Neural progenitor cell (in vitro differentiated cells): ENCODE measurements at places on chromosomes 6 and 20. TPM values are rescaled to one million over a fixed set of nuclear protein-coding genes. Genes with fewer than 3 reads are reported as not detected.

- no peaks in the 10 kb centered on the region for H3K4me1 ChIP-seq
- DNase-seq, result no peak
- H3K27ac ChIP-seq, result no peak overlapping the region
- no peaks in the 10 kb centered on the region for H3K36me3 ChIP-seq
- no peaks in the 10 kb centered on the region for H3K27me3 ChIP-seq
- no peak overlapping the region for H3K4me3 ChIP-seq
Observed at GRCh38 chr6:154402081-154402780, 45.6 kb upstream of the IPCEF1 start.

DNA sequence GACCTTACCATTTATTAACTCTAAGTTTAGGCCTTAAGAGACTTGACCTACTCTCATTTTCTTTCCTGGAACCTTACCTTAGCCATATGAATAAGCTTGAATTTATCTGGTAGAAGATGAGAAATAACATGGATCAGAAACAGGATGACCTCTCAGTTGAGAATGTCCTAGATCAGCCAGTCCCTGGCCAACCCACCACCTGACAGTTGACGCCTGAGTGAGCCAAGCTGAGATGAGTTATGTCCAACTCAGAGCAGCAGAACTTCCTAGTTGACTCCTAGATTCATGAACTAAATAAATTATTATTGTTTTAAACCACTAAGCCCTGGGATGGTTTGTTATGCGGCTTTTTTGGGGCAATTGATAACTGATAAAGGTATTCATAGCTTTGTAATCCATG, 233.0 kb upstream of the RAB32 start:
- no peak for DNase-seq
- no peaks in the 10 kb centered on the region for H3K27me3 ChIP-seq
- no peaks in the 10 kb centered on the region for H3K36me3 ChIP-seq
- no peak overlapping the region for H3K27ac ChIP-seq

DNA sequence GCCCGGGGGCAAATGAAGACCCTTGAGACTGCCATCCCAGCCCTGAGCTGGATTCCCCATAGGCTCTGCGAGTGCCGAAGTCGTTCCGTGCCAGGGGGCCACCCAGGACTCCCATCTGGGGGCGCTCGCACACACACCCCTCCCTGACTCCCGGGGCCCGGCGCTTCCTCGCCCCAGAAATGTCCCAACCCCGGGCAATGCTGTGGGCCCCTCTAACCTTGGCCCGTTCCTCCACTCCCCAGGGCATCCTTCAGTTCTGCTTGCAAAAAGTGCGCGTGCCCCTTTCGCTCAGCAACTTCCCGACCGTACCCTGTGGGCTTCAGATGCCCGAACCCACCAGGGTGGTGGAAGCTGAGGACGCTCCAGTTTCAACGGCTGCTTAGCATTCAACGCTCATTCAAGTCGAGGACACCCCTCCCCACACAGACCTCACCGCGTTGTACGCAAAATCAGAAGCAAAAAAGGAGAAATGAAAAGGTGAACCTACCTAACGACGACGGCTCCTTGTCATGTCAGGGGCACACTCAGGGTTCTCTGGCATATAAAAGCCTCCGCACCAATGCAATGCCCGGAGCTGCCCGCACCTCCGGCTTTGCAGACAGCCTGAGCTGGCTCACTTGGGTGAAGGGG, 25.3 kb downstream of the RIPOR2 start:
- H3K27ac ChIP-seq, result no peak overlapping the region
- H3K27me3 ChIP-seq, result peaks cover 50% of the 10 kb centered on the region
- peak overlapping the region; percentile 85 for H3K4me3 ChIP-seq
- DNase-seq, result peak; percentile 45

DNA sequence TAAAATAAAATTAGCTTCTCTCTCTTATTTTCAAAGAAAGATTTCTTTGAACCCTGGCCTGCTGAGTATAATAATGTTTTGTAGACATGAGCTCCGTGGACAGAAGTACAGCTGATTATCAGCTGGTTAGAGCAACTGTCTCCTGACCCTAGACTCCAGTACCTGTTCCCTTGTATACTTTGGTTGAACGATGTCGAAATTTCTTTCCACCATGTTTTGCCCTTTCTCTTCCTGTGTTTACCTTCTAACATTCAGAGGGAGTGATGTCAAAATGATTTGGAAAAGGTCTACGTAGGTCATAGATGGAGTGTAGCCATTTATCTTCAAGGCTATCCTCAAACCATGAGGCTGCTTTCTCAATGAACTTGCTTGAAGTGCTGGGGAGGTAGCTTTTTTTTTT, 16.8 kb upstream of the ADTRP start:
- no peaks in the 10 kb centered on the region for H3K36me3 ChIP-seq
- H3K4me3 ChIP-seq, result no peak overlapping the region
- peaks cover 9% of the 10 kb centered on the region for H3K4me1 ChIP-seq
- no peaks in the 10 kb centered on the region for H3K27me3 ChIP-seq
- no peak for DNase-seq

- no peak for DNase-seq
- no peaks in the 10 kb centered on the region for H3K4me1 ChIP-seq
- no peak overlapping the region for H3K4me3 ChIP-seq
Observed at GRCh38 chr20:15742087-15742486, 831.2 kb downstream of the KIF16B start.

DNA sequence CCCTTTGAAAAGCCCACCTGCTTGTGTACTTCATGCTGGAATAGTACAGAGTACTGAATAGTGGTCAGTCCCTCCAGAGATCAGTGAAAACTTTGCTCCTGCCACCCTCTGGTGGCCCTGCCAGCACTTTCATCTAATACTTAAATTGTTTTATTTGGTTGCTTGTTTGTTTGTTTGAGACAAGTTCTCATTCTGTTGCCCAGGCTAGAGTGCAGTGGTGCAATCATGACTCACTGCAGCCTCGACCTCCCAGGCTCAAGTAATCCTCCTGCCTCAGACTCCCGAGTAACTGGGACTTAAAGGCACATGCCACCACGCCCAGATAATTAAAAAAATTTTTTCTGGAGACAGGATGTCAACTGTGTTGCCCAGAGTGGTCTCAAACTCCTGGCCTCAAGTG, 9.1 kb downstream of the FAM83D start:
- no peaks in the 10 kb centered on the region for H3K27me3 ChIP-seq
- DNase-seq, result no peak
- peaks cover 44% of the 10 kb centered on the region for H3K4me1 ChIP-seq
- no peak overlapping the region for H3K4me3 ChIP-seq

The CGAS gene
- total RNA-seq, result 0.62 and 0.90 TPM in 2 replicates

- peaks cover 34% of the 10 kb centered on the region for H3K4me1 ChIP-seq
- H3K27me3 ChIP-seq, result no peaks in the 10 kb centered on the region
- H3K36me3 ChIP-seq, result no peaks in the 10 kb centered on the region
- peak; percentile 41 for DNase-seq
- H3K4me3 ChIP-seq, result no peak overlapping the region
Observed at GRCh38 chr6:165636402-165637048, 26.5 kb downstream of the PDE10A start.

- no peak overlapping the region for H3K4me3 ChIP-seq
- no peaks in the 10 kb centered on the region for H3K36me3 ChIP-seq
- no peaks in the 10 kb centered on the region for H3K27me3 ChIP-seq
- DNase-seq, result no peak
Observed at GRCh38 chr6:152587473-152587872, 49.7 kb downstream of the SYNE1 start.

The FAM209B gene
- total RNA-seq, result not detected in 2 replicates

DNA sequence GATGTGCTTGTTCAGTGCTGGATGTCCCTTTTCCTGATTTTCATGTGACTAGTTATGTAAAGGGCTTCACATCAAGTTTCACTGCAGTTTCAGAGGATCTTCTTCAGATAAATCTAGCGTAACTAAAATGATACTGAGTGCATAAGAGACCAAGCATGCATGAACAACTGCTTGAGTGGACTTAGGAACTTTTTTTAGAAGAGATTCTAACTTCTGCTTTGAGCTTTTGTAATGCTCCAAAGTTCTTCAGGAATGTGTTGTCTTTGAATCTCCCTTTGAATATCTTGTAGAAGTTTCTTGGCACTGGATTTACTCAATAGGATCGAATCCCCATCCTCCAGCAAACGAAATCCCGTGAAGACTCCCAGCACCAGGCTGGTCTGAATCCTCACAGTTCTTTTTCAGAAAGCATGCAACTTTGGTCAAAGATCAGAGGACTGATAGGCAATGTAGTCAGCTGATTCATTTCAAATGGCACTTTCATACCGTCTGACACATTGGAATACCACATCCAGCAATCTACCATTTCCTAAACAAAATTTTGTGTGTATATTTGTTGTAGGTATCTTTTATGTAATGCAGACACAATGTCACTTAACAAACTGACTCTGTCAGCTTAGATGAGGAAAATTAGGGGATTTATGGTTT, 33.2 kb downstream of the ENPP1 start:
- DNase-seq, result no peak
- no peaks in the 10 kb centered on the region for H3K36me3 ChIP-seq
- peak overlapping the region; percentile 65 for H3K27ac ChIP-seq
- no peaks in the 10 kb centered on the region for H3K4me1 ChIP-seq
- H3K4me3 ChIP-seq, result no peak overlapping the region

DNA sequence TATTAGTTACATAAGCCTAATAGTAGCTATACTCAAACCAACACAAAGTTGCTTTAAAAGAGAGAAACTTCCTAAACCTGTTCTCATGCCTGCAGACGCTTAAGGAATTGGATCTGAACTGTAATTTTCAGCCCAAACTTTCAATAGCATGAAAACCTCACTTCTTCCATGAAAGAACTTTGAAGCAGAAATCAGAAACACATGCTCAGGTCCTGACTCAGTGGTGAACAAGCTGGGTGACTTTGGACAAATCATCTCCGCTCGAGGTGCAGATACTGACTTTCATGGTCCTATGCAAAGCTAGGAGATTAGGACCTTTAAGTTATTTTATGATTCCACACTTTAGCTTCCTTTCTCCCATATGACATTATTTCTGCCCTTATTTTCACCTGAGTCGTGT, 36.5 kb downstream of the NOX3 start:
- H3K36me3 ChIP-seq, result no peaks in the 10 kb centered on the region
- peaks cover 16% of the 10 kb centered on the region for H3K4me1 ChIP-seq
- H3K27ac ChIP-seq, result no peak overlapping the region
- H3K4me3 ChIP-seq, result no peak overlapping the region
